ENCODE measurements at places on chromosomes 5 and 9.

GRCh38 chr5:111557686-111558085 is 45.4 kb upstream of the STARD4 start:
- DNase-seq, result no peak

- DNase-seq, result no peak
These were observed 42.8 kb upstream of the PSD2 start for GRCh38 chr5:139752506-139753473.

GRCh38 chr5:80151890-80152289 is 104.0 kb downstream of the SERINC5 start:
- DNase-seq, result no peak

GRCh38 chr9:76203373-76203772 is 190.9 kb downstream of the RFK start:
- no peak for DNase-seq

GRCh38 chr9:83698976-83699585 is 8.7 kb downstream of the UBQLN1 start:
- DNase-seq, result no peak

- DNase-seq, result no peak
These were observed 13.7 kb downstream of the HSPA4 start for GRCh38 chr5:133065471-133065870.

- no peak for DNase-seq
These were observed 1314.1 kb upstream of the C9orf72 start for GRCh38 chr9:28887188-28887884.

DNA sequence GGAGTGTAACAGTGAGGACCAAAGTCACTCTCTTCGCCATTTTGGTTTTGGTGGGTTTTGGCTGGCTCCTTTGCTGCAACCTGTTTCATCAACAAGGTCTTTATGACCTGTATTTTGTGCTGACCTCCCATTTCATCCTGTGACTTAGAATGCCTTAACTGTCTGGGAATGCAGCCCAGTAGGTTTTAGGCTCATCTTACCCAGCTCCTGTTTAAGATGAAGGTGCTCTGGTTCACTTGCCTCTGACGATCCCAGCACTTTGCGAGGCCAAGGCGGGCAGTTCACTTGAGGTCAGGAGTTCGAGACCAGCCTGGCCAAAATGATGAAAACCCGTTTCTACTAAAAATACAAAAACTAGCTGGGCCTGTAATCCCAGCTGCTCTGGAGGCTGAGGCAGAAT is 1.8 kb upstream of the CKS2 start:
- DNase-seq, result no peak

GRCh38 chr9:133967024-133967741 is 24.9 kb downstream of the VAV2 start:
- DNase-seq, result no peak

DNA sequence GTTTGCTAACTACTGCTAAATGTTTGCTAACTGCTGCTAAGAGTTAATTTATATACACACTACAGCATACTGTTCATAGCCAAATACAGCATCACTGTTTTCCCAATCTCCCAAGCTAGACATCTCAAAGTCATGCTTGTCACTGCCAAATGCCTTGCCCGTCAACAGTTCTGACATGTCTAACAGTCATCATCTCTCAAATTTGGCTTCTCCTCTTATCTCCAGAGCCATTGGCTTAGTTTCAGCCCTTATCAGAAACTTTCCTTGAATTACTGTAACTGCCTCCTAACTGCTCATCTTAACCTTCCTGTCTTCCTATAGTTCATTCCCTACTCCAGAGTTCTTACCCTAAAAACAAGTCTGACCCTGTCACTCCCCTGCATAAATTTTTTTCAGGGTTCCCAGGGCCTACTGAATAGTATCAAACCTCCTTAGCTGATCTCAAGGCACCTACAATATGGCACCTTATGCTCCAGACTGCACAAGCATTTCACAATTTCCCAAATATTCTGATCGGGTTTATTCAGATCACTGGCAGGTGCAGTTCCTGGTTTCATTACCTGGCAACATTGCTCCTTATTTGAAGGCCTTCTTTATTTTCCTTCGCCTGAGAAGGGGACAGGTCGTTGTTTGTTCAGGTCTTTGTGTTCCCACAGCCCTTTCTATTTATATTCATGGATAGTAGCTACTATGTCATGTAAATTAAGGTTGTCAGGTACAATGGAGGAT is 55.9 kb upstream of the ANKRD55 start:
- DNase-seq, result no peak

DNA sequence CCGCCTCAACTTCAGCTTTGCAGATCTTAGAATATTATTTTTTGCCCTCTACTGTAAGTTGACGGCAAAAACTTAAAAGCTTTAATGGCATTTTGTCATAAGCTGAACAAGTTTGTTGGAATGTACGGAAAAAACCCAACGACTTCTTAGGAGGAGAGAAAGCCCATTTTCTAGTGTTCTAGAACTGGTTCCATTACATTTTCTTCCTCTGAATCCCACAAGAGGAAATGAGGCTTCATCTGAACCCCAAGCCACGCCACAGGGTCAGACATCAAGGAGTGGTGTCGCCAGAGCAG is 113.7 kb downstream of the LHFPL2 start:
- DNase-seq, result no peak

- DNase-seq, result no peak
These were observed 2.6 kb downstream of the MAN1B1 start for GRCh38 chr9:137089232-137089947.

DNA sequence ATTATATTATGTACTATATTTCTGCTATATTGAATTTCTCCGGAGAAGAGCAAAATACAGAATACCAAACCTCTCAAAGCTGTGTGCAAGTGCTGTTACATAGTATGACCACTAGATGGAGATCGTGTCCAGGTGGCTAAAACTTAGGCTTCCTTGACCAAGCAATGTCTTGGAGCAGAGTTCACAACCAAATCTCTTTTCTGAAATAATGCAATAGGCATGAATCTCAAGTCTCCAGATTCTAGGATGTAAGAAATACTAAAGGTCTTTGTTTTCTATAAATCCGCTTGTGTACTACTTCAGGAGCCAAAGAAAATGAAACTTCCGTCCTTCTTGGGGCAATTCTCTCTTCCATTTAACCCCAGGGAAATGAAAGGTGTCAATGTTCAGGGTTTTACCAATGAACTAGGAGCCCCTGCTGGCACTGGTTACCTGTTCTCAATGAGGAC is 181.5 kb upstream of the RAI14 start:
- no peak for DNase-seq

- no peak for DNase-seq
These were observed 28.3 kb downstream of the WHRN start for GRCh38 chr9:114476891-114477469.

Measured in stimulated activated CD8-positive, alpha-beta memory T cell treated with anti-CD3 and anti-CD28 coated beads, Interleukin-2, amount 100 ng/mL, for 48 hours (primary cell).